ENCODE measurements at places on chromosomes 1 and 21.
A peak's percentile ranks its signal among the peaks of the same experiment; 100 is the strongest.

DNA sequence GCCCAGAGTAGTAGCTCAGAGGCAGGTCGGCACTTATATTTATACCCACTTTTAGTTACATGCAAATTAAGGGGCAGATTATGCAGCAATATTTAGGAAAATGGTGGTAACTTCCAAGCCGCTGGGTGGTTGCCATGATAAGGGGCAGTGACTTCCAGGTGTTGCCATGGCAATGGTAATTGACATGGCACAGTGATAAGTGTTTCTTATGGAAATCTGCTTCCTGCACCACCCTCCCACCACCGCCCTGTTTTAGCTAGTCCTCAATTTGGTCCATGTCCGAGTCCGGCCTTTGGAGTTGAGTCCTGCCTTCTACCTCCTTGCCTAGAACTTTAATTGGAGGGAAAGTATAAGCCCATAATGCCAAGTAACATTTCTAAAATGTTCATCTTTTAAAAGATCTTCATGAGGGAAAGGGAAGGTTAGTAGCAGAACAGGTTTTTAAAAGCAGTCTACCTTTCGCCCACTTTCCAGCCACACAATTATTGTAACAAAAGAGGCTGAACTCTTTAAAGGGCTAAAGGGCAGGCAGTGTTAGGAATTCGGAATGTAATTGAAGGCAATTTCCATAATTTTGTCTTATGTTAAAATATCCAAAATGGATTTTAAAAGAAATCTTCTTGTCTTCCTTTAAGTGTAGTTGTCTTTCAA is 21.7 kb downstream of the ZBTB8B start:
- no peak for DNase-seq

GRCh38 chr1:220094016-220094911 is at the start of gene IARS2:
Gene IARS2, plus strand, starts transcription at chr1:220094132. Its CDS starts 85 bp downstream, at chr1:220094217.
- peak; percentile 92 for DNase-seq

DNA sequence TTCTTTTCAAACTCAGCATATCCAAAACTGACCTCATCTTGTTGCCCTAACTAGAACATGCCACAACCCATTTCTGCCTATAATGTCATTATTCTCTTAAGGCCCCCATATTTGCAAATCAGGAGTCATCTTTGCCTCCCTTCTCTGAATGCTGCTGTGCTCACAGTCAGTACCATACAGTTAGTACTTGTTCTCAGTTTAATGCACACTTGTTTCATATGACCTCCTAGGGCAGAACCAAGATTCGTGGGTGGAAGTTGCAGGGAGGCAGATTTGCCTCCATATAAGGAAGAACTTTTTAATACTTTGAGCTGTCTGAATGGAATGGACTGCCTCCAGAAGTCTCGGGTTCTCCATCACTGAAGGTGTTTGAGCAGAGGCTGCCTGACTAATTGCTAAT is 9.2 kb downstream of the CAP1 start:
- DNase-seq = no peak

- DNase-seq = no peak
Observed at GRCh38 chr21:35408401-35408800, 359.3 kb upstream of the RUNX1 start.

GRCh38 chr1:17287130-17287776 is 20.7 kb upstream of the PADI4 start:
- DNase-seq = peak; percentile 8

- DNase-seq = no peak
Observed at GRCh38 chr21:16046656-16047330, 317.0 kb downstream of the USP25 start.

GRCh38 chr21:17003763-17004373 is 509.0 kb upstream of the CXADR start:
- DNase-seq = no peak

GRCh38 chr1:179831225-179831624 is 46.4 kb downstream of the TOR1AIP2 start:
- no peak for DNase-seq

GRCh38 chr1:210340841-210341240 is 12.1 kb downstream of the HHAT start:
- DNase-seq = peak; percentile 33

DNA sequence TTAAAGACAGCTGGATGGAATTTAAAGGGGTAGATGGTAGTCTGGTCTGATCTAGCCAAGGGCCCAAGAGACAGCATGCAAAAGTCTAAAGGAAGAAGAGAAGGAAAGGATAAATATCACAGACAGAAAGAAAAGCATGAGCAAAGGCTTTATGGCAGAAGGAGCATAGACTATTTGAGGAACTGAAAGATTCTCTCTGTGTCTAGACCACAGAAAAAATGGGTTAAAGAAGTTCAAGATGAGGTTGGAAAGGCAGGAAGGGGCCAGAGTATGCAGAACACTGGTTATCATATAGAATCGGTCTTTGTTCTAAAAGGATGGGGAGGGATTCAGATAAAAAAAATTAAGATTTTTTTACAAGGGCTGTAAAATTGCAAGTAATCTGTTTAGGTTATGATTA is 136.8 kb upstream of the SGIP1 start:
- no peak for DNase-seq

- DNase-seq = no peak
Observed at GRCh38 chr1:6357243-6357936, 36.2 kb downstream of the ACOT7 start.

DNA sequence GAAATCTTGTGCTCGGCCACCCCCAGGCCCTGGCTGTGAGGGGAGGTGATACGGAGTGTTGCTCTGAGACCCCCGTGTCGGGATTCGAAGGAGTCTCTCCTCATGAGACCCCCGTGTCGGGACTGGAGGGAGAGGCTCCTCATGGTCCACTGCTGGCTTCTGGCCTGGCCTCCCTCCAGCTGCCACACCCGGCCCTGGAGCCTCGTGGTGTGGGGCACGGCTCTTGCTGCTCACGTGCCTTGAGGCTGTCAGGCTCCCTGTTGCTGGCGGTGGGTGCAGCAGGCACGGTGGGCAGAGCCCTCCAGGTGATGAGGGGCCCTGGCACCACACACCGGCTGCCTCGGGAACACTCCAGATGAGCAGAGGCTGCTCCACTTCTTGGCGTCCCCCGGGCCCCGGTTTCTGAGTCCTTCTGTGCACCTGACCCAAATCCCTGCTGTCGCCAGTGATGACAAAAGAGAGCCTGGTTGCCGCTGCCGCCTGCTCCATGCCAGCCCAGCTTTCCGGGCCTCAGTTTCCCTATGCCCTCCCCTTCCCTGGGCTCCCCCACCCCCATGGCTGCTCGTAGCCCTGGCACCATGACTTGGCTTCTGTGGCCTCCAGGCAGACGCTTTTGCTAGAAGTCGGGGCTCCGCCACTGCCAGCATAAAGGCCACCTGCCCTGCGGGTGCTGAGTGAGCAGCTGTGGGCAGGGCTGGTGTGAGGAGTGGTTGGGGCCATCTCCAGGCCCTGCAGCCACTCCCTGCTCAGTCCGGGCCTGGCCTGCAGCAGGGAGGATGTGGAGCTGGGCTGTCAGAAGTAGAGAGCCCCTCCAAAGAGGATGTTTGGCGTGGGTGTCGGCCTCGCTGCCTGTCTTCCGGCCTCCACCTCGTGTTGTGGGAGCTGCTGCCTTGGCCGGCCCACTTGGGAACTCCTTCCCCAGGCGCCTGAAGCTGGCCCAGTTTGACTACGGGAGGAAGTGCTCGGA is 11.8 kb downstream of the TMEM240 start:
- no peak for DNase-seq

DNA sequence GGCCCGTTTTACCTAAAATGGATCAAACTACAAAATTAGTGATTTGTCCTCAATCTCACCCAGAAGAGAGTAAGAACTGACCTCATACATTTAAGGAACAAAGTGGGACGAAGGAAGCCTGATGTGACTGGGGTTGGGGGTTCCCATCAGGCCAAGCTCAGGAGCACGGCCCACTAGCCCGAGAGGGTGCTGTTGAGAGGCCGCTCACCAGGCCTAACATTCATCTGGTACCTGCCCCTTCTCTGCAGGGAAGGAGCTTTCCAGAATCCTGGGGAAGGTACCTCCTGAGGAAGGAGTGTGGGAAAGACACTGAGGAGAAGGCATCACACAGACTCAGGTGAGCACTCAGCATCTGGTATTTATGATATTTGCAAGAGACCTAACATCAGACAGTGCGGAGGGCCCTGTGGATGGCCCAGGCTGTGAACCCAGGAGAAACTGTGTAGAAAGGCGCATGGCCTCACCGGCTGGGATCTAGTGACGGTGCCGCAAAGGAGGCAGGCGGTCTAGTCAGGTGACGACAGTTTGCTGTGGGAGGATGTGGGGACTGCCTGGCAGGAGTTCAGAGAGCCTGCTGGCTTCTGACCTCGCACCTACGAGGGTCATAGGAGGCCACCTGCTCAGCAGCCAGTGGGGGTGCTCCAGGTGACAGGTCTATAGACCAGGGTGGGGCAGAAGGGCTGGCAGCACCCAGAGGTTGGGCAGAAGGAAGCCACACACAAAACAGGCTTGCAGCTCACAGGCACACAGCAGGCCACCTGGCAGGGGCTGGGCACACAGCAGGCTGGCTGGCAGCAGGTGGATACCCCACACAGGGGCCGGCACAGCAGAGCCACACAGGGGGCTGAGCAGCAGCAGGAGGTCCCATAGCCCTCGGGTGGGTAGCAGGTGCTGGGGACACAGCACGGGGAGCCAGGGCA is 543 bp downstream of the KRTAP12-4 start:
- peak; percentile 78 for DNase-seq

GRCh38 chr1:215720126-215720525 is 153.0 kb downstream of the KCTD3 start:
- no peak for DNase-seq

DNA sequence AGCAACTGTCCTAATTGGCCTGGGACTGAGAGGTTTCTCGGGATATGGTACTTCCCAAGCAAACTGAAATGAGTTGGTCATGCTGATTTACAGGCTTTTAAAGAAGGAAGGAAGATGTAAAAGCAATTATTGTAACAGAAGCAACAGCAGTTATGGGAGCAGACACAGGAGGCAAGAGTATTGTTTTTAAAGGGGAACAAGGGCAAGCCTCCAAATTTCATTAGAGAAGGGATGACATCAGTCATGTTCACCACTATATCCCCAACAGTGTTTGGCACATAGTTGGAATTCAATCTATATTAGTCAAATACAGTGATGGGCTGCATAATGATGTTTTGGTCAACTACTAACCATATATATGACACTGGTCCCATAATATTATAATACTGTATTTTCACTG is 46.0 kb upstream of the JUN start:
- no peak for DNase-seq

GRCh38 chr1:115911294-115911693 is 65.0 kb upstream of the SLC22A15 start:
- DNase-seq = no peak

- DNase-seq = no peak
Observed at GRCh38 chr1:43427524-43427923, 26.2 kb downstream of the HYI start.

- DNase-seq = no peak
Observed at GRCh38 chr1:164748253-164748899, 189.4 kb downstream of the PBX1 start.

DNA sequence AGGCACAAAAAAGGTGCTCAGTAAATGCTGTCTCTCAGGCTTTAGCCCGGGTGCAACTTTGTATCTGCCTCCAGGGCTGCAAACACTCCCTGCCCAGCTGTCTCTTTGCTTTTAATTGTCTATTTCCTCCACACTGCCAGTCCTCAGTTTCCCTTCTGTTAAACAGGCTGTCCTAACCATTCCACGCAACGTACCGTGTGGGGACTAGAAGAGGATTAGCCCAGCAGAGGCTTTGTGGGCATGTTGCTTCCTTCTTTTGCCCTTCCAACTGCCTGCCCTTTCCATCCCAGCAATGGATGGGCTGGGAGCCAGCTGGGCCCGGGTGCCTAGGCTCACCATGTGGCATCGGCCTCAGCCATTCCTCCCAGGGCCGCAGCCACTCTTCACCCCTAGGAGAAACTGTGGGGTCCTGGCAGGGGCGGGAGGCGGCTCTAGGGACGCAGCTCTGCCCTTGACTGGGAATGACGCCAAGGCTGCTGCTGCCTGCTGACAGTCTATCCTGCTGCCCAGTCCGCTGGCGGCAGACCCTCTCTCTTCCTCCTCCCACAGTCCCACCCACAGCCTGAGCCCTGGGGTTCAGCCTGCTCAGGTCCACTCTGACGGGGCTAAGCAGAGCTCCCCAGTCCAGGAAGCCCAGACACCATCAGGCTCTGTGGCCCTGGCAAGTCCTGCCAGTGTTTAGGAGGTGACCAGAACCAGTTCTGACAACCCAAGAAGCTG is 40.6 kb upstream of the LRP8 start:
- no peak for DNase-seq

GRCh38 chr1:30603081-30603858 is 120.1 kb downstream of the MATN1 start:
- no peak for DNase-seq

DNA sequence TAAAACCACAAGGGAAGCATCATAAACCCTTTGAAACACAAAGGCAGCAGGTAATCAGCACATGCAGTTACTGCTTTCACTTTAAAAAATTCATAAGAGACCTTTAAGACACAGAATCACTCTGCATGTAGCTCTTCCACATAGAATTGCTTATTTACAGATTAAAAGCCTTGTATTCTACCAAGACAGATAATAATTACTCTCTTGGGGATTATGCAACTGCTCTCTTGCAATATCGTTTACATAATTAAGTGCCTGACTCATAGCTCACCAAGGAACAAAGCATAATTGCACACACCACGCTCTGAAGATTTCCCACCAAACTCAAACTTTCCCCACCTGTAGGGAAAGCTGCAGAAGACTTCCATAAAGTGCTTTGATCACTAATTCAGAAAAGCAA is 87.9 kb downstream of the VAV3 start:
- DNase-seq = no peak

- DNase-seq = no peak
Observed at GRCh38 chr1:9399510-9400424, 107.1 kb downstream of the SPSB1 start.

GRCh38 chr1:101026430-101026788 is 825 bp upstream of the DPH5 start:
- no peak for DNase-seq

GRCh38 chr1:70093250-70093975 is 112.0 kb downstream of the LRRC40 start:
- no peak for DNase-seq

DNA sequence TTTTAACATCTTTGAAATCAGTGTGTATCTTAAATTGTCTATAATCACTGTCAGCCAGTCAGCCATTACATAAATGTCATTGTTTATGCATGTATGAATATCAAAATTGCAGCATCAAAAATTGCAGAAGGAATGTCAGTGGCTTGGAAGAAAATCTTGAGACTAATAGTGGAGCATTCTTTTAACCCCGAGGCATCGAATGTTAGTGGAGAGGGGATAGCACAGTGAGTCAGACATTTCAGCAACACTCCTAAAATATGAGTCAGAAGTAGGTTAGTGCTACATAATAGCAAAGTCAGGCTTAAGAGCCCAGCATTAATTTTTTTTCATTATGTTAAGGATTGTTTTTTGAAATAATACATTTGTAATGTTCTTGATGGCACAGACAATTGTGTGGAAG is 45.5 kb downstream of the SNRPE start:
- no peak for DNase-seq

DNA sequence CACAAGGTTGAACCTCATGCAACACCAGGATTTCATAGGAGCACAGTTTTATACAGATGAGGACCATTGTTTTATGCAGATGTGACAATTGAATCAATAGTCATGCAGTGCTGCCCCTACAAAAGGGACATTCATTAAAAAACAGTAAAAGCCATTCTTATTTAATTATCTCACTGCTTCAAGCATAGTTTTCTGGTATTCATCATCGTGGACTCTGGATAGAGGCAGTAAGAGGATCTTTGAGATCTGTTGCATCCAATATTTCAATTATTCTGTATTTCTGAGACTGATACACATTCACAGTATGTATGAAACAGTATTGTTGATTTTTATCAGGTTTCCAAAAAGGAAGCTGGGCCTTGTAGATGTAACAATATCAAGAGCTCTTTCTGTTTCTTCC is 237.6 kb downstream of the RYR2 start:
- no peak for DNase-seq
